Fibroblast of lung (primary cell): ENCODE measurements at places on chromosomes 12 and 14.

DNA sequence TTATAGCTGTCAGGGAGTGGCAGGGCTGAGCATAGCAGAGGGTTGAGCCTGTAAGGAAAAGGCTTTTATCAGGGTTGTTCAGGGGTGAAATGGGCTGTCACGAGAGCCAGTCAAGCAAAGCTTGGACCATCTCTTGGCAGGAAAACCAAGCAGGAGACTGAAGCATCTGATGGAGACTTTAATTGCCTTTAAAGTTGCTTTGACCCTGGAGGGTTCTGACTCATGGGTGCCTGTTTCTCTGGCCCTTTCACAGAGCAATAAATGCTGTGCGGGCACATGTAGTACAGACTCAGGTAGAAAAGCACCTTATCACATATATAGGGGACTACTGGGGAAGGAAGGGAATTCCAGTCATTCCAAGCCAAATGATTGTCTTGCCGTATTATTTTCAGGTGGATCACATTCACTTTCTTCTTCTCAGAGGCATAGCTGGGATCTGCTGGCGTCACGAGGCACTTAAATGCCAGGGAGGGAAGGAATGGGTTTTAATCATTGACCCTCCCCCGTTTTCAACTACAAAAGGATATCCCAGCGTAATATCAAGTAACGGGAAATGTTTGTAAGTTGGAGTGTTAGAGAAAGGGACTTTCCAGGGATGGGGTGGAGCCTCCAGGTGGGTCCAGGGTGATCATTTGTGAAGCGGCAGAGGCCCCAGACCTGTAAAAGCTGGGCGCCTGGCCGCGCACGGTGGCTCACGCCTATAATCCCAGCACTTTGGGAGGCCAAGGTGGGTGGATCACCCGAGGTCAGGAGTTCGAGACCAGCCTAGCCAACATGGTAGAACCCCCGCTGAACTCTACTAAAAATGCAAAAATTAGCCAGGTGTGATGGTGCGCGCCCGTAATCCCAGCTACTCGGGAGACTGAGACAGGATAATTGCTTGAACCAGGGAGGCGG is 34.9 kb downstream of the PLEKHD1 start:
- DNase-seq = no peak

DNA sequence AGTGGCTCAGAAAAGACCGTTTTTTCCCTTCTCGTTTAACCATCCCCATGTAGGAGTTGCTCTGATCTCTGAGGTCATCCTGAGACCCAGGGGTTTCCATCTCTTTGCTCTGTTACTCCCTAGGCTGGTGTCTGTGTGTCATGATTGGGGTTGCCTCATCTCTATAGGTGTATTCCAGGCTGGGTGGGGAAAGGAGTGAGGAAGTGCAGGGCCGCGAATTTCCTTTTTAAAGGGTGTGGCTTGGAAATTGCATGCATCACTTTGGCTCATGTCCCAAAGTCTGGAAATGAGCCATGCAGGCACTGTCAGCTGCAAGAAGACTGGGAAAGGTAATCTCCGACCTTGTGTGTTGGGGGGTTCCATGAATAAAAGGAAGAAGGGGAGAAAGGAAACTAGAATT is 201.9 kb downstream of the AACS start:
- DNase-seq = no peak

- DNase-seq = peak; percentile 25
Measured at GRCh38 chr12:71780237-71780822, 25.7 kb downstream of the RAB21 start.

DNA sequence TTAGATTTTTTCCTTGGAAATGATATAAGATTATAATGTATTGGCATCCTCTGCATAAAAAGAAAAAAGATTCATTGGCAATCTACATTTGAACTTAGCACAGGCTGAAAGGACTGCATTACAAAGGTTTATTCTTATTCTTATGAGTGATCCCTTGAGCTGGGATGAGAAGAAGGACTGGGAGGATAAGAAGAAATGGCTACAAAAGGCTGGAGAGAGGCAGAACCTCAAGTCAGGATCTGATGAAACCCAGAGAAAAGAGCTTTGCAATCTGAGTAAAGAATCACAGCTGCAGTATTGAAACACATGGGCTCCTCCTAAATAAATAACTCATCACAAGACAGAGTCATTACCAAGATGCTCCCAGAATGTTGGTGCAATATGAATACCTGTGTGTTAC is 1635.4 kb upstream of the FLRT2 start:
- peak; percentile 39 for DNase-seq

GRCh38 chr12:113860059-113860820 is 105.9 kb downstream of the RBM19 start:
- DNase-seq = no peak

- DNase-seq = no peak
Measured at GRCh38 chr12:131323879-131324278, 370.2 kb downstream of the ADGRD1 start.

DNA sequence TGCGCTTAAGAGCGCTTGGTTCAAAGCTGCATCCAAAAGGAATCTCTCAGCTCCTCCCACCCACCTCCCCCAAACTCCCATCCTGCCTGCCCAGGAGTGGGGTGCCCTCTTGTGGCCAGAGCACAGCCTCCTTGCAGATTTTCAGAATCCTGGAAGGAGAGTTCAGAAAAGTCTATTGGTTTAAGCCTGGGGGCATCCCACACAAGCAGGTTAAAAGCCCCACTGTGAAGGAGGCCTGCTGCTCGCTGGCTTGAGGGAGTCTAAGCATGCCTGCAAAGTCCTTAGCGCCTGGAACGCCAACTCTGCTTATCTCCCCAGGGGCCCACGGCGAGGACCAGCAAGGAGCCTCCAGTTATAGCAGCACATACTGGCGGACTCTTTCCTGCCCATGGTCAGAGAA is 297.1 kb downstream of the KSR2 start:
- no peak for DNase-seq

- peak; percentile 85 for DNase-seq
Measured at GRCh38 chr14:102999227-102999895, 58.0 kb downstream of the CDC42BPB start.

- no peak for DNase-seq
Measured at GRCh38 chr12:80625051-80625450, 82.4 kb upstream of the MYF6 start.
